ENCODE measurements at places on chromosomes 12 and 14.

- no peak for DNase-seq
Measured at GRCh38 chr12:41334390-41334789, 146.3 kb downstream of the PDZRN4 start.

GRCh38 chr12:97075161-97075933 is 168.3 kb downstream of the NEDD1 start:
- DNase-seq, result no peak

GRCh38 chr12:122080149-122081082 is 1.9 kb downstream of the MLXIP start:
- DNase-seq, result peak; percentile 6

DNA sequence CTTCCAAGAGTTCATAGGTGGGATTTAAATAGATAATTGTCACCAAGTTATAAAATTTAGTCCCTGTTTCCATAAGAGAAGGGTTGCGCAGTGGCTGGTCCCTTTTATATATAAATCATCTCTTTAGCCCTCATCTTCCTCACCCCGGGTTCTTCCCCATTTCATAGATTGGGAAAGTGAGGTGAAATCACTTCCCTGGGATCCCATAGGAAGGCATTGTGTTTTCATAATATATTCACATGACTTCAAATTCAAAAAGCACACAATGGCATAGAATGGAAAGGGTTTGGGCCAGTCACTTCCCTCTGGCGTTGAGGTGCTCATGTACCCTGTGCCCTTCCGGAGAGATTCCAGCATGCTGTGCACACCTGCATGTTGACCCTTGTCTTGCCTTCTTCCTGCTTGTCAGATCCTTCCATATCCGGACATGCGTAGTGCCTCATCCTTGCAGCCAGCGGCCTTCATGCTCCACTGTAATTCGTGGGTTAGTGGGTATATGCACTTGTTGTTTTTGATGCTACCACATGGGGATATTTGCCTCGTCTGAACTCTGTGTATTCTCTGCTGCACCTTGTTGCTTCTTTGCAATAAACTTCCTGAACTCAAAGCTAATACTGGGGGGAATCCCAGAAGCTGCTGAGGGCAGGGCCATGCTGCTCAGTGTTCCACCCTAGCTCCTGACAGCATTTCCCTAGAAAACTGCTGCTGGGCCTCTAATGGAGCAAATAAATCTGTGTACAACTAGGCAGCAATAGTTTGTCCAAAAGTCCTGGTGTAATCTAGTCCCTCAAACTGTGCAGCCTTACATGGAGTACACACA is 59.6 kb downstream of the ANAPC7 start:
- no peak for DNase-seq

GRCh38 chr12:81147292-81147919 is 69.5 kb downstream of the ACSS3 start:
- no peak for DNase-seq

DNA sequence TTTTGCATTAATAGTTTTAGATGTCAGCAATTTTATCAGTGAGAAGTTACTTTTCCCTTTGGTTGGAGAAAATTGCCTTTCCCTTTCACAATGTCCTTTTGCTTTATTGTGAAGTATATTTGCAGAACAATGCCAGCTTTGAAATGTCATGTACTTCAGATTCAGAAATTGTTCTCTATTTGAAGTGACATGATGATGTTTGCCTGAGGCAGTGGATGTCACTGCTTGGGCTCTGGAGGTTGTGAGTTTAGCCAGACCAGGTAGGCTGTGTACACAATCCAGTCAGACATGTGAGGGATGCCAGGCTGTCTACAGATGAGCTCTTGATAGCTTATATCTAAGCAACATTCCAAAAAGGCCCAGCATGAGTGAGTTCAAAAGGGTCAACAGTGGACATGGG is 451.9 kb upstream of the FBXO33 start:
- no peak for DNase-seq

DNA sequence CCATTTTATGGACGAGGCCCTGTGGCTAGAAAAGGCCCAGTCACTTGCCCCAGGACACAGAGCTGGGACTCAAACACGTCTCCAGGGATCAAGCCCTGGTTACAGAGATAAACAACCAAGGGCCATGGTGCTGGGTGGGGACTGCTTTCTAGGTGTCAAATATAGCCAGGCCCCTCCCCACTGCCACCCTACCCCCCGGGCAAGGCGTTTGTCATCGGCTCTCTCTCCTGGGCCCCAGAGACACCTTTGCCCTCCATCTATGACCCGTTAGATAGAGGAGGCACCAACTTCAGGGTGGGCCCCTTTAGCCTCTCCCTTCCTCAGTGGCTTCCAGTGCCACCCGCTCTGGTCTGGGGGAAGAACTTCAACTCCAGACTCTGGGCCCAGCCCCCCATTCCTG is 18.0 kb downstream of the LTBP2 start:
- no peak for DNase-seq

GRCh38 chr12:116595186-116595585 is 36.0 kb downstream of the MAP1LC3B2 start:
- no peak for DNase-seq

- DNase-seq, result no peak
Measured at GRCh38 chr14:29806124-29806517, 121.5 kb downstream of the PRKD1 start.

GRCh38 chr12:32989705-32990104 is 93.1 kb upstream of the PKP2 start:
- DNase-seq, result no peak

DNA sequence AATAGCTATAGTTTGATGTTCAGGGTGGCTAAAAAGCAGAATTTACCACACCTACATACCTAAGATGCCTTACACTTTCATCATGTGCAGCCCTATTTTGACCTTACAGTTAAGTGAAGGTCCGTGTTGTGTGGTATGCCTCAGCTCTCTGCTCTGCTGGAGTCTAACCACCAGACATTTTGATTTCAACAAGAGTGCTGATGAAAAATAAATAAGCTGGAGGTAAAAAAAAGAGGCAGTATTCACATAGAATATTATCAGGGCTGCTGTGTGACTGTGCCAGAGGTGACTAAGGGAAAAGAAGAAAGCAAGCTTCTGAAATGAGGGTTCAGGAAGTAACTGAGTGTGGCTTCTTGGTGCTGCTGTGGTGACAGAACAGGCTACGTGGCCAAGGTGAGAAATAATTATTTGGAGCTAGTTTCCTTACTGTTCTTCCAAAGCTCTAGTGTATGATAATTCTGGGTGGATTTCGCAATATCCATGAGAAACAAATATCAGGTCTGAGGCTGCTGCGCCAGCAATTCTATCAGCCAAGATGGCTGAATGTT is 188.8 kb downstream of the STXBP6 start:
- no peak for DNase-seq

DNA sequence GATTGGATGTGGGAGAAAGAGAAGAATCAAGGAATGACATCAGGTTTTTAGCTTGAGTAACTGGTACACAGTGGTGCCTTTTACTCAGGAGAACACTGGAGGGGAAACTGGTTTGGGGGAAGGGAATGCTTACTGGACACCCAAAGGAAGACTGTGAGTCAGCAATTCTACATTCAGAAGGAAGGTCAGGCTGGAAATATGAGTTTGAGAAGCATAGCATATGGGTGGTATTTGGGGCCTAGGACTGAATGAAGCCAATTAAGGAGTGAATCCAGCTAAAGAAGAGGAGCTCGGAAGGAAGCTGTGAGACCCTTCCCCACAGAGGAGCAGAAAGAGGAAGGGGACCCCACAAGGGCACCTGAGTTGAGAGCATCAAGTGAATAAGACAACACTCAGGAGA is 35.4 kb downstream of the DMAC2L start:
- DNase-seq, result no peak

DNA sequence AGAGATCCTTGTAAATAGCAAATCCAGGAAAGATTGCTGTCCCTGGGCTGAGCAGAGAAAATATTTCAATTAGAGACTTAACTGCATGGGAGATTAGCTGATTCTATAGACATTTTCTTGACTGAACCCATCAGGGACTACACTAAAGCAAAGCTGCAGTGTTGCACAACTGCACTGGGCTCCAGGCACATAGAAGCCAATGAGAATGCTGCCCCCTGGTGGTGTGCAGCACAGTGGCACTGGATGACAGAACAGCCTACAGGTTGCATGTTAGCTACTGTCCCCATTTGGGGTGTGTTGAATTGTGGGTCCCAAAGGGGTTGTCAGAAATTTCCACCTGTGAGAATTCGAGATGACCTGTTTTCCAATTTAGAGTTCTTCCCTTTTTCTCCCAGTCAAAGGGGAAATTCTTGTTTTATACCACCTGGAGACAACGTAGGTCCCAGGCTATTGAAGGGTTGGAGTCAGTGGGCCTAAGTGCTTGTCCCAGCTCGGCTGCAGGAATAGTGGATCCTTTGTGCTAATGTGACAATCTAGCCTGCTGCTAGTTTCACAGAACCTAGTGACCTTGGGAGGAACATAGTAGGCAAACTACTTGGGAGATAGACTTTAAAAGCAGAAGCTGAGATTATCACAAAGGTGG is 114.7 kb downstream of the SLC8A3 start:
- peak; percentile 53 for DNase-seq

DNA sequence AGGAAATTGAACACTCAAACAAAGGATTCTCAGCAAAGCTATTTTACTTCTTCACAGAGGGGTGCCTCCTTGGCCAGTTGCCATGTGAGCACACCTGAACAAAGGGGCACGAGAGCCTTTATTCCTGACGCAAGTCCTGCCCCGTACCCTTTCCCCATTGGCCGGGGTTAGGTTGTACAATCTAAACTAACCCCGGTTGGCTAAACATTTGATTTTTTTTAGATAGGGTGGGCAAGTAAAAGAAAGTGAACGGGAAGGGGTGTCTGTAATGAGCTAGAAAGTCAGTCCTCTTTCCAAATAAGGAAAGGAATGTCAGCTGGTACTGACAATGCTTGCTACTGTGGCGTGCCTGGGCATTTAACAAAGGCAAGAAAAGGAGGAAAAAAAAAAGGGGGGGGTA is 135.5 kb upstream of the CDKN3 start:
- no peak for DNase-seq

DNA sequence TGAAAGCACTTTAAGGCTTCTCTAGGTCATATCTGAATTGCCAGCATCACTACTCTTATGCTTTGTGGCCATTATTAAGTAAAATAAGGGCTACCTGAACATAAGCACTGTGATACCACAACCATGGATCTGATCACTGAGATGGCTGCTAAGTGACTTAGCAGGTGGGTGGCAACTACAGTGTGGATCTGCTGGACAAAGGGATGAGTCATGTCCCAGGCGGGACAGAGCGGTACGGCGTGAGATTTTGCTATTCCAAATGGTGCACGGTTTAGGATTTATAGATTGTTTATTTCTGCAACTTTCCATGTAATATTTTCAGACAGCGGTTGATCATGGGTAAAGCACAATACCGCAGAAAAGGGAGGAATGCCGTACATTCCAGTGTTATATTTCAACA is 39.4 kb downstream of the MLXIP start:
- no peak for DNase-seq

GRCh38 chr12:75641031-75641780 is 129.8 kb upstream of the KRR1 start:
- peak; percentile 65 for DNase-seq

DNA sequence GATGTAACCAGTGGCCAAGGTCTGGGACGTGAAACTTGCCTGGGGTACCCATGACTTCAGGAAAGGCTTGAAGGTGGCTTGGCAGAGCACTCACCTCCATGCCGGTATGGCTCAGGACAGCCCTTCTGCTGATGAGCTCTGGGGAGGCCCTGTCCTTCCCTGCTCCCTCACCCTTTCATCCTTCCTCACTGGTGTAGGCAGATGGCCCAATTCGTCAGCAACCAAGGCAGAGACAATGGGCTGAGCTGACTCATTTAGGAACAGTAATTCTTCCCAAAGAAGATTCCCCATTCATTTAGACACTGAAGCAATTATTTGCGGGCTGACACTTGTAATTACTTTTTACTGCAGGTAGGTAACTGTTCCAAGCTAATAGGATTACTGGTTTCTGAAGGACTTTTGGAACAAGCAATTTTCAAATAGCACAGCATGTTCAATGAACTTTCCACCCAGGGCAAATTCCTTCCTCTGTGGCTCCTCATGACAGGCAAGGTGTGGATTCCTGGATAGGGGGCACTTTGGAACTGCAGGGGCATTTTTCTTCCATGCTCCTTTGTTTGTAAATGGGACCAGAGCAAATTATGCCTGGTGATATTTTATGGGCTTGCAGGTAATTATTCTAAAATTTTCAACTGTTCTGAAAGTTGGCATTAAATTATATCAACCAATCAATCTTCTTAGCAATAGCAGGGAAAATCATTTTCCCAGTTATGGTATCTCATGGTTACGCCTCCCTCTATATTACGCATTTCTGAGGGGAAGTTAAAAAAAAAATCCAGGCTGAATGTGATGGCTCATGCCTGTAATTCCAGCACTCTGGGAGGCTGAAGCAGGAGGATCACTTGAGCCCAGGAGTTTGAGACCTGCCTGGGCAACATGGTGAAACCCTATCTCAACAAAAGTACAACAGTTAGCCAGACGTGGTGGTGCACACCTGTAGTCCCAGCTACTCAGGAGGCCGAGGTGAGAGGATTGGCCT is 24.1 kb upstream of the NRDE2 start:
- DNase-seq, result no peak

DNA sequence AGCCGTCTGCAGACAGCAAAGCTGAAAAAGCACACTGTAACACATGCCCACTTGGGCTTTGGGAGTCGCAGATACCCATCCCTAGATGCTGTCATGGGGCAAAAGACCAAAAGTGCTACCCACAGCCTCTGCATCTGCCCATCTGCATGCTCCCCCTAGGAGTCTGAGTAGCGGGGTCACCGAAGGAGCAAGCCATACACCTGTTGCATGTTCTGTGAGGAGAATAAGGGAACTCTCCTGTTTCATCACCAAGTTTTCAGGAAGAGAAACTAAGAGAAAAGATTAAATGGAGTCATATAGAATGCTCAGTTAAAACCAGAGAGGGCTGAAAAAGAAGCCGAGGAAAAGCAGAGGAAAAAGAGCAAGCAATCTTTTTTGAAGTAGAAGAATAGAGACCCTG is 13.7 kb upstream of the ST8SIA1 start:
- DNase-seq, result no peak

DNA sequence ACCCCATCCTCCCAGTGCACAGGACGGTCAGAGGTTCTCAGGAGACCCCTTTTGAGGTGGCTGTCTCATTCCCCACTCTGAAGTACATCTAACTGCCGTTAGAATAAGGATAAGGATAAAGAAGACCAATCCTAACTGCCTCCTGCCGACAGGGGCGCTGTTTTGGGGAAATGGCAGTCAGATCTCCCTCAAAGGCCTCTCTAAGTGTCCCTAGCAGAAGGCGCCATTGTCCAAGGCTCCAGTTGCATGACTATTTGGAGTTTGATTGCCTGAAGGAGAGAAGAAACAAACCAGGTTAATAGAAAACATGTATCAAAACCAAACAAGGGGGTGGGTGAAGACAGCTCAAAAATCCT is 29.1 kb upstream of the KLRB1 start:
- no peak for DNase-seq

GRCh38 chr12:55707841-55708694 is at the start of gene ITGA7:
Gene ITGA7, minus strand, starts transcription at chr12:55707904. Its CDS starts 222 bp downstream, at chr12:55707682.
- peak; percentile 47 for DNase-seq

DNA sequence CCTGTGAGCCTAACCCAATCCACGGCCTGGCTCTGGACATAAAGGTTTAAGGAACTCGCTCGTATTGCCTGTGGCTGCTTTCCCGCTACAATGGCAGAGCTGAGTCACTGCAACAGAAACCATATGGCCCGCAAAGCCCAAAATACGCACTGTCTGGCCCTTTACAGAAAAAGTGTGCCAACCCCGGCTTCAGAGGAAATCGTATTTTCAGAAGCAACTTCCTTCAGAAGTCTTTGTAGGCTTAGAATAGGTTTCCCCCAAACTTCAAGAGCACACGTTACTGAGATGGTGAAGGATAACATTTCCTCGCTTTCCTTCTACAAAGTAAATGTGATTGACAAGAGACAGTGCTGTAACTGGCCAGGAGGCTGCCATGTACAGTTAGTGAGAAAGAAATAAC is 34.8 kb upstream of the TESC start:
- peak; percentile 71 for DNase-seq

- no peak for DNase-seq
Measured at GRCh38 chr12:31029468-31029867, 44.2 kb upstream of the DDX11 start.
